Stimulated activated CD4-positive, alpha-beta T cell treated with anti-CD3 and anti-CD28 coated beads, TNF-alpha, amount 100 ng/mL, for 24 hours (primary cell): ENCODE measurements at places on chromosomes 1 and 21.

DNA sequence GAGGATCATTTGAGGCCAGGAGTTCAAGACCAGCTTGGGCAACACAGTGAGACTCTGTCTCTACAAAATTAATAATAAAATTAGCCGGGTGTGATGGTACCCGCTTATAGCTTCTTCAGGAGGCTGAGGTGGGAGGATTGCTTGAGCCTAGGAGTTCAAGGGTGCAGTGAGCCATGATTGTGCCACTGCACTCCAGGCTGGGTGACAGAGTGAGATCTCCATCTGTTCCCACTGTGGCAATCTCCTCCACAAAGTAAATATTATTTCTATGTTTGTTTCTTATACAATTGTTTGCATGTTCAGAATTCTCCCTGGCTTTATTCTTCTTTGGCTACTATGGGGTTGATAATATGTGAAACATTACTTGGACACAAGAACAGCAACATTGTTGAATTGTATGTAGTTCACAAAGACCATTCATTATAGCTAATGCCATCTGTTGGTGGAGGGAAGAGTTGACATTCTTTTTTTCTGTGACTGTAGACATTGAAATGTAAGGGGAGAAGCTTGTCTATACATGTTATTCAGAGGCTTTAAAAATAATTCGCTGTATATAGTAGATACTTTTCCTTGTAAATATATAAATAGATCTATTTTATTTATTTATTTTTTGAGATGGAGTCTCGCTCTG lies 47.8 kb upstream of the SRSF10 start:
- no peak for DNase-seq

DNA sequence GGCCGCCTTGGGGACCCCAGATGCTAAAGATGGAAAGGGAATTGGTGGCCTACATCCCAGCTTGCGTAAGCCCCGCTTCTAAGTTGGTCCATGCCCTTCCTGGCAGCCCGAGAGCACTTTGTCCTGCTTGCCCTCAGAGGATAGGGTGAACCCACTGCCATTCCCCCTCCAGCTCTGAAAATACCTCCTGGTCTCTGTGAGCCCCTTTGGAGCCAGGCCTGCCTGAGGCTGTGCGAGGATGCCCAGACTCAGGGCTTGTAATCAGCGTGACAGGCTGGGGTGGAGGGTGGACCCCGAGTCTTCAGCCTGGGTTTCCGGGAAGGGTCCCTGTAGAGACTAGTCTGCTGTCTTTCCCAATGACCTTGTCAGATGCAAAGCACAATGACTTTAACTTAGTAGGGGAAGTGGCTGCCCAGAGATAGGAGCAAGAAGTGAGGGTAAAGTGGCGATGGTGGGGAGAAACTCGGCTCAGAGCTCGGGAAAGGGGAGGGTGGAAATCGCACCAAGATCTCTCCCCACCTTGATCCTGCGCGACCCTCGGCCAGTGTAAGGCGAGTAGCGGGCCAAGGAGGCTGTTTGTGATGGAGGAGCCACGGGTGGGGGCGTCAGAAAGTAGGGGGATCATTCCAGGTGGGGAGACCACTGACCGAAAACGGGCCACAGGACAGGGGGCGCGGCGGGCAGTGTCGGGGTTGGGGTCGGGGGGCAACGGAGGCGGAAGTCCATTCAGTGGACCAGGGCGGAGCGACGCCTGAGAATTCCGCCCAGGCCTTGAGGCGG lies 2.7 kb upstream of the HES3 start:
- DNase-seq: no peak

DNA sequence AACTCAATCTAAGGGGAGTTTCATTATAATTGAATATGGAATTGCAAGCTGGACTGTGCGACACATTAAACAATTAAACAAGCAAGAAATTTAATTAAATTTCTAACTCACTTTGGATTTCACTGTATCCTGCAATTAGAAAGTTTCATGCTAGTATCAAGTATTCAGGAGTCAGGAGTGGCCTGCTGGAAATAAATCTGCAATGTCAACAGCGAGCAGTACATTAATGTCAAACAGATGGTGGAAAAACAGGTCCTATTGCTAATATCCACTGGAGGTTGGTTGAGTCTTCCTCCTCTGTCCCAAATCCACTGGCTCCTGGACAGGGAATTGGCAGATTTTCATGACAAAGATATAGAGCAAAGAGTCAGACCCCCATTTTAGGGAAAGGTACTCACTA lies 237.1 kb downstream of the VAV3 start:
- DNase-seq: no peak

GRCh38 chr1:200526709-200527612 lies 93.6 kb downstream of the KIF14 start:
- no peak for DNase-seq

DNA sequence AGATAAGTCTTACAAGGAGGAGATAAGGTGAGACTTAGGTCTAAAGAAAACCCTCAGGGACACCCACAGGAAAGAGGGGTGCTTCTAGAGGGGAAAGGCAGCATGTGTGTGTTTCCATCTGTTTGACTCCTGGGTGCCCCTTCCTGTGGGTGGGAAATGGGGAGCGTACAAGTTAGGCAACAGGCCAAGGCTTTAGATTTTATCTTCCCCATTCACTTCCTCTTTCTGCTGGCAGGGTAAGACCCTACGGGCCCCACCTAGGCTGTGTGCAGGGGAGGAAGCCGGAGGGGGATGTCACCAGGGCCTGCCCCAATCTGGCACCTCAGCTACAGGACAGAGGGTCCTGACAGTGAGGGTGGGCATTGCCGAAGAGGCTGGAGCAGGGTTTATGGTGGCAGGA lies 2.5 kb upstream of the OLIG1 start:
- no peak for DNase-seq

- no peak for DNase-seq
Observed at GRCh38 chr21:29349702-29350101, 51.0 kb downstream of the BACH1 start.

GRCh38 chr1:64042331-64043100 lies 160.9 kb upstream of the UBE2U start:
- no peak for DNase-seq

DNA sequence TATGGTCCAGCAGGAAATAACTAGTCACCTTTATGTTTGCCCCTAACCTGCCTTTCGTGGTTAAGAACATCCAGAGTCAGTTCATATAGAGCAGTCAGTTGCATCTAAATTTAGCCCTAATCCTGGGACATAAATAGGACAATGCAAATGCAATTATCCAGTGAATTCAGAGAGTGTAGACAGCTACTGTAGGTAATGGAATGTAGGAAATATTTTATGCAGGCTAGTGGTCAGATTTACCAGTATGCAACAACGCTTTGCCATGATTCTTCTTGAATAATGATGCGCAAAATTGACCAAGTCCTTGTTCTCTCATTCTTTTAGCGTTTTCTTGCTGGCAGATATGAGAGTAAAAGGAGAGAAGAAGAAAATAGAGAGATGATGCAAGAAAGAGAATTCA lies 165.4 kb downstream of the LMX1A start:
- DNase-seq: no peak

GRCh38 chr1:81827942-81828341 lies 27.2 kb downstream of the ADGRL2 start:
- no peak for DNase-seq

GRCh38 chr1:215780139-215780538 lies 213.0 kb downstream of the KCTD3 start:
- no peak for DNase-seq

- no peak for DNase-seq
Observed at GRCh38 chr1:25906644-25907300, 553 bp upstream of the STMN1 start.

GRCh38 chr1:86933562-86934377 lies 19.3 kb downstream of the HS2ST1 start:
- no peak for DNase-seq

GRCh38 chr1:208737161-208737560 lies 493.0 kb upstream of the PLXNA2 start:
- DNase-seq: no peak

DNA sequence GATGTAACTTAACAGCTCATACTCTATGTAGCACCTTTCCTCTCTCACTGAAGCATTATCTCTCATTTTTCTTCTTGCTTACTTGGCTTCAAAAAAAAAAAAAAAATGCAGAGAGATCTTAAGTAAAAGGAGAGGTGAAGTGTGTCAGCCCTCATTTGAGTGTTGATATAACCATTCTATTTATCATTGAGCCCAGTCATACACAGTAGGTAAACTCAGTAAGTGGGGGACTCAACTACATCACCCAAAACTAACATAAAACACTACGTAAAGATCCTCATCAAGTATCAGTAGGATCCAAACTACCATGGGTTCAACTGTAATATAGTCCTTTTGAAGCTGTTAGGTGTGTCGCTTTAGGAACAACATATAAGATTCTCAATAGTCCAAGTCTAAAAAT lies 8.2 kb downstream of the PNRC2 start:
- DNase-seq: no peak

DNA sequence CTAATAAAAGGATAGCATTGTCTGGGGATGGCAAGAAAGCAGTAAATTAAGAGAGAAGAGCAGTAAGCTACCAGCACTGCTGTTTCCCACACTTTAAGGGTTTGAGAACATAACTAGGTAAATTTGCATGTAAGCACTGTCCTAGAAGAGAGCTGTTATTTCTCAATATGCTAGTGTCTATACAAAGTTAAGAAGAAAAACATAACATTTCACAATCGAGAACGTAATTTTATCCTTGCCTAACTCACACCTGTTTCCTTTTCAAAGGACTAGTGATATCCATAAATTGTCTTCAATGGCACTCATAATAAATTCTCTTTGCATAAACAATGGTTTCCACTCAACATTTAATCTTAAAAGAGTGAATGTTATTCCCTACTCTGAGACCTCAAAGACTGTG lies 576.0 kb downstream of the PTBP2 start:
- DNase-seq: no peak

DNA sequence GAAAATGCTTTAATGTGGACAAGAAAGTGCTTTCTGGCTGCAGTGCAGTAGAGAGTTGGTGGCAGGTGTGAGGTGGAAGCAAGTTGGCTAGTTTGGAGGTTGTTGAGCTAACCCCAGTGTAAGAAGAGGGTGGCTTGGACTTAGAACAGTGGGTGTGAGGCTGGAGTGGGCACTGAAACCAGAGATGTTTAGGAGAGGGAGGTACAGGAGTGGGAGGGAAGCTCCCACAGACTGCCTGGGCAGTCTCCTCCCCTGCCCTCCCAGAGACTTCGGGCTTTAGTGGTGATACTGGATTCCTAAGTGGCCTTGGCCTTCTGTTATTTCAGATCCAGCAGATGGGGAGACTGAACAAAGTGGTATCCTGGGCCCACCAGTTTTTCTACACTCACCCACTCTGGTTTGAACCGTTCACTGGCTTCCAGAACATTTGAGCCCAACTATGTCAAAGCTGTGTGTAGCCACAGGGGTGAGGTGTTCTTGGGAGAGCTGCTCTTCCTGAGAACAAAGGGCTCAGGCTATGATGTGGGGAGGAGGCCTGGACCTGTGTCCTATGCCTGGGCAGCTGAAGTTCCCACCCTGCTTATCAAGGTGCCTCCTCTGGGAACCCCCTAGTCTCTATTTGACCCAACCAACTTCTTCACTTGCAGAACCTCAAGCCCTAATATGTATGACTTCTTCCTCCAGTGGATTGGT lies 19.9 kb upstream of the CYP4A11 start:
- no peak for DNase-seq

DNA sequence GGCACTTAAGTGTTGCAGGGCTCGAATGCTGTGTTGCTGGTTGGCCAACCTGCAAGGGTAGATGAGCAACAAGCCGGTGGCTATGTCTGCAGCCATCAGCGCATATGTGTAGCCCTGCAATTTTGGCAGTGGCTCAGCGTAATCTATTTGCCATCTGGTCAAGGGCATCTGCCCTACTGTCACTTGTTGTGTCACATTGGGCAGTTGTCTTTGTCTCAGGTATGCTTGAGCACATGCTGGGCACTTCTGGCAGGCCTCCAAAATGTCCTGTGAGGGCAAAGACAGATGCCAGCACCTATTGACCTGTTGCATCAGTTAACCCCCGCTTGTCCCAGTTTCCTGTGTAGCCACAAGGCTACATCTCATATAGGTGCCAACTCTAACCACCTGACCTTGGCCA lies 111.8 kb downstream of the GDAP2 start:
- no peak for DNase-seq

DNA sequence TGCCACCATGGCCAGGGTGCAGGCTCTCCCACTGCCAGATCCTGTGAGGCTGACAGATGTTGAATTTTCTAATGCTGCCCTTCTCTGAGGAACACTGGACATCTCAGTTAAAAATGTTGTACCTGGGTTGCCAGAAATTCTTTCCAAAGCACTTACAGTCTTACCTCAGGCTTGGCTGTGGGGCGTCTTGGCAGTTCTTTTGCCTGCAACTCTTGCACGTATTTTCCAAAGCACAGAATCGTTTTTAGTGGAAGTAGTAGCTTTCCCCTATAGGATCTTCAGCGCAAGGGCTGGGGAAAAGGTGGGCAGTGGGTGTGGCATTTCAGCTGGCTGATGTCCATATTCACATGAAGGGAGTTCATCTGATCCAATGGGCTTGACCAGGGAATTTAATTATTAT lies 53.9 kb downstream of the EDN2 start:
- DNase-seq: no peak

- peak; percentile 25 for DNase-seq
Observed at GRCh38 chr1:40185951-40186864, 25.0 kb downstream of the RLF start.

DNA sequence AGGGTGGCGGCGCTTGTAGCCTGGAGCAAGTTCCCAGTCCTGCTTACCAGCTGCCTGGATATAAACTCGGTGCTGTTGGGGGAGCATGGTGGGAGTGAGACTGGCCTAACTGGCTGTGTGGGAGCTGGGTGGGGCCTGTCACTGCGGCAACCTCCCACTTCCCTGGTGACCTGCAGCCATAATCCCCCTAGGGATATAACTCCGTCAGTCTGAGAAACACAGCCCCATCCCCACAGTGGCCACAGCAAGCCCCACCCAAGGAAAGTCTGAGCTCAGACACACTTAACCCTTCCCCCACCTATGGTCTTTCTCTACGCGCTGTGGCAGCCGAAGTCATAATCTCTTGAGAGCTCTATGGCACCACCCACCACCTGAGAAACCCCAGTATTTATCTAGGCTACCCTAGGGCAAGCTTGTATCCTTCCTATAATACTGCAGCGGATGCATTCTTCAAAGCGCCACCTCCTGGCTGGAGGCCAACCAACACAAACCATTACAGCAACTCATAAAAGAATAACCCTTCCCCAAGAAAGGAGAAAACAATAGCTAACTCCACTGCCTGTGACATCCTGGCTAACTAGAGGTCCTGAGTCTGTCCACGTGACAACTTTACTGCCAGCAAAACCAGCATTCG lies 57.4 kb downstream of the ZNF648 start:
- no peak for DNase-seq

GRCh38 chr1:161216945-161217712 lies 2.0 kb downstream of the FCER1G start:
- DNase-seq: no peak
